GM12892 (cell line): ENCODE measurements at places on chromosomes 3 and 15.

DNA sequence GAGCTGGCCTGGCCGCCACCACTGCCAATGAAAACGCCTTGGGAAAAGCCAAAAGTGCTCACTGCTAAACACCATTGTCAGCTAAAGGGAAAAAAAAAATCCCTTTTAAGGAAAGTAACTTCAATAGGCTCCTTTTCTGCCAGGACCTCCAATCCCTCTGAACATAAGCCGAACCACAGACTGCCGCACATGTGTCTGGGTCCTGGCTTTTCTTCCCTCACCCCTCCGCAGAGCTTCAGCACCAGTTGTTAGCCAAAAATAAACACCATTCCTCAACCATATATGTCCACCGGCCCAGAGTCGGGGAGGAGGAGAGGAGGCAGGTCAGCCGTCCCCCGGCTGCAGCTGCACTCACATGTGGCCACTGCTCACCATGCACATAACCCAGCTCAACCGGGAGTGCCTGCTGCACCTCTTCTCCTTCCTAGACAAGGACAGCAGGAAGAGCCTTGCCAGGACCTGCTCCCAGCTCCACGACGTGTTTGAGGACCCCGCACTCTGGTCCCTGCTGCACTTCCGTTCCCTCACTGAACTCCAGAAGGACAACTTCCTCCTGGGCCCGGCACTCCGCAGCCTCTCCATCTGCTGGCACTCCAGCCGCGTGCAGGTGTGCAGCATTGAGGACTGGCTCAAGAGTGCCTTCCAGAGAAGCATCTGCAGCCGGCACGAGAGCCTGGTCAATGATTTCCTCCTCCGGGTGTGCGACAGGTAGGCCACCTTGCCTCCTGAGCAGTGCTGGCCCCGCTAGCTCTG, at the start of gene FBXL22:
Gene FBXL22, plus strand, starts transcription at position 350 of the 753 bp plus-strand sequence. Its CDS starts 6 bp downstream, at position 356.
- DNase-seq: no peak

DNA sequence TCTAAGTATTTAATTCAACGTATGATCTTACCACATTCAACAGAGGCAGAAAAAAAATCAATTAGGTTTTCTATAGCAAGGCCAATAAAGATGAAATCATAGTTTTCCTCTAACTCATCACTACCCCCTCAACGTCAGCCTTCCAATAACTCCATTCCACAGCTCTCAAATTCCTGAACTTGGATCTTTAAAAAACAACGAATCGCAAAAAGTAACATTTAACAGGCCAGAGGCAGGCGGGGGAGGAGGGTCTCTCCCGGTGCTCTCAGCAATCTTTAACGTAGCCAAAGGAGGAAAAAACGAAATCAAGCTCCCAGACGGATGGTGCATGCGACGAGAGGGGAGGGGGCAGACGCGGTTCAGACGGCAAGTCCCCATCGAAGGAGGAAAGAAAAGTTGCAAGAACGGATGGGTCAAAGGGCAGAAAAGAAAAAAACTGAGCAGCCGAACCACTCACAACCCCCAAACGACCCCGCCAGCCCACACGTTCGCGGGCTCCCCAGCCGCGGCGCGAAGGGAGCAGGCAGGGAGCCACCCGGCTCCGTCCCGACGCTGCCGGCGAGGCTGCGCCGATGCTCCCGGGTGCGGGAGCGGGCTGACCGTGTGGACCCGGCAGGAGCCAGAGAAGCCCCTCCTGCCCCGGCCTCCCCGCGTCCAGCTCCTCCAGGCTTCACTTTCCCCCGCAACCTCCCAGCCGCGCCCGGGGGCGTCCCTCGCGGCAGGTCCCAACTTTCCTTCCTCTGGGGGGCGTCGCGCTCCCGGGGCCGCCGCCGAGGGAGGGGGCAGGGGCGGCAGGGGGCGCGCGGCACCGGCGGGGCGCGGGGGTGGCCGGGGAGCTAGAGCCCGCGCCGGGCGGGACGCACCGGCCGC, 703 bp downstream of the PEAK1 start:
- DNase-seq: peak; percentile 36

DNA sequence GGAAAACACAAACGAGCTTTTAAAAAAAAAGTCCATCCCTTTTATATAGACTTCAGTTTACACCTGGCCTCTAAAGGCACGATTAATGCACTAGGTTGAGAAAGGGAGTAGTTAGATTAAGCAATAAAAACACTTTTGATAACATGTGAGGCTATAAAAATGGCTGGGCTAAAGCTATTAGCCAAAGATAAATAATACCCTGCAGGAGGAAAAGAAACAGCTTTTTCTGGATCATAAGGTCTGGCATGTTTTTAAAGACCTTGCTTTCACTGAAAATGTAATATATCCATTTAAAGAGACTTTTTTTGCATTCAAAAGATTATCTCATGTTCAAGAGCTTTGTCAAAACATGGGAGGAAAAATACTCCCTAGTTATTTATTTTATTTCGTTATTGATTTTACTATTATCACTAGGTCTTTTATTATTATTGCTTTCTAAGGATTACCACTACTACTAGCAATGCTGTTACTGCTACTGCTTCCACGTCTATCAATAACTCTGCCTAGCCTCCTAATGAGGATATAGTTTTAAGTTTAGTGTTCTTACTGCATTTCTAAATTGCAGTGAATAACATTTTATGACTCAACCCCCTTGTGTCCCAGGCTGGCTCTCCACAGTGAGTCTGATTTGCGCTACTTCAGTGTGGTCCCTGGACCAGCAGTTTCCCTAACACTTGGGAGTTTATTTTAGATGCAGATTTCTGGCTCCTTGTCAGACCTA, 93.4 kb downstream of the THRB start:
- DNase-seq: no peak

DNA sequence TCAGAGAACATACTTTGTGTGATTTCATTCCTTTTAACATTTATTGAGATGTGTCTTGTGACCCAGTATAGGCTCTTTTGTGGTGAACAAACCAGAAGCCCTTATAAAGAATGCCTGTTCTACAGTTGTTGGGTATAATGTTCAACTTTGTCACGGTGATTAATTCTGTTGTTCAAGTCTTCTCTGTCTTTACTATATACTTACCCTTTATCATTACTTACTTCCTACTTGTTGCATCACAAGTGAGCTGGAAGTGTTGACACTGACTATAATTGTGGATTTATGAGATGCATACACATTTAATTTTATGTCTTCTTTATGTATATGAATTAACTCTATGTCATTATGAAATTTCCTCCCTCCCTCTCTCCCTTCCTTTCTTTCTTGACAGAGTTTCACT, 59.7 kb upstream of the TBL1XR1 start:
- DNase-seq: no peak

DNA sequence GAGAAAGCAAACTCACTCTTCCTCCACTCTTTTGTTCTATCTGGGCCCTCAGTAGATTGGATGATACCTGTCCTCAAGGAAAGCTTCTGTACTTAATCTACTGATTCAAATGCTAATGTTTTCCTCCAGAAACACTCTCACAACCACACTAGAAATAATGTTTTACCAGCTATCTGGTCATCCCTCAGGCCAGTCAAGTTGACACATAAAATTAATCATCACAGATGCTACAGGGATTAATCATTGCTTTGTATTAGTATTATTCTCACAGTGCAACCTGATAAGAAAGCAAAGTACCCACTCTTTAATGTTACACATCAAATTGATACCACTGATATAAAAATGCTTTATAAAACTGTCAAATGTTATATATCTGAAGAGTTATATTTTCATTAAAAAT, 52.9 kb upstream of the ARL6 start:
- DNase-seq: no peak

DNA sequence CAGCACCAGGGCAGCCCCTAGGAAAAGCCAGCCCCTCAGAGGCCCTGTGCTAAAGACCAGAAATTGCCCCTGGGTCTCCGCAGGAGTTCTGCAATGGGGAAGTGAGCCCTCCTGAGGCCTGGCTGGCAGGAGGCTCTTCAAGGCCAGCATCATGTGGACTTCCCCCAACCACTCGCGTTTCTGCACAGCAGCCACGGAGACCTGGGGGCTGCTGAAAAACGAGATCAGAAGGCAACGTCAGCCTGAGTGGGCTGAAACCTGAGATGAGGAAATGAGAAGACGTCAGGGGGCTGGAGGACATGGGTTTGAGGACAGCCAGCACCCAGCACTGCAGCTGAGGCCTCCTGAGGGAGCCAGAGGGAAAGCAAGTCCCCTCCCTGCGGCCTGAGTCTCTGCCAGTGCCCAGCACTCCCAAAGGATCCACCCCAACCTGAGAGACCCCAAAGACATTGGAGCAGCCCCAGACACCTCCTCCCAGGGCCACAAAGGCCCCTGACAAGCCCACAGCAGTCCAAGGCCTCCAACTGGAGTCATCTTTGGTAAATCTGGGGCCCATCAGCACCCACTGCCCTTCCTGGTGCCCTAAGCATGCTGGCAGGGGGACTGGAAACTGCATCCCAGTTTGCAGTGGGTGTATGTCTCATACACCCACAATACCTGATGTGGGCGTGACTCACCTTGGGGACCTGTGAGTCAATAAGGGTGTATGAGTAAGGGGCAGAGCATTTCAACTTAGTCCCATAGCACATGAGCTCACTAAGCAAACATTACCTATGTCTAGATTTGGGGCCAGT, 29.2 kb upstream of the CYP11A1 start:
- peak; percentile 77 for DNase-seq

- DNase-seq: no peak
These were observed 7.0 kb downstream of the CLDN11 start for GRCh38 chr3:170425491-170426239.

DNA sequence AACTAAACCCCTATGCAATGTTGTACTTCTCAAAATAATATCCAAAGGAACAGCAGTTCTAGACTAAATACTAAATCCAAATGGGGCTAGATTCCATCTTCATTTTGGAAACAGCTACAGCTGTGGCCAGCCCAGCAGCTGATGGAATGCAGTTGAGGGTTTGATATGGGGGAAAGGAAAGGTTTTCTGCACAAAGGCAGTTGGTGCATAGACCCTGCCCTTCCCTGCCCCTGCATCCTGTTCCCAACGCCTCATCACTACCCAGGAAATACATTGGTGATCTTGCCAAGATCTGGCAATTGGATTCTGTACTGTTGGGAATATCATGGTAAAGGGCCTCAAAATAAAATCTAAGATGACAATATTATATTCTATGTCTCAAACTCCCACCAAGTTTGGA, 43.9 kb downstream of the DTWD1 start:
- no peak for DNase-seq

GRCh38 chr3:125641891-125642290, 46.6 kb upstream of the OSBPL11 start:
- DNase-seq: no peak

DNA sequence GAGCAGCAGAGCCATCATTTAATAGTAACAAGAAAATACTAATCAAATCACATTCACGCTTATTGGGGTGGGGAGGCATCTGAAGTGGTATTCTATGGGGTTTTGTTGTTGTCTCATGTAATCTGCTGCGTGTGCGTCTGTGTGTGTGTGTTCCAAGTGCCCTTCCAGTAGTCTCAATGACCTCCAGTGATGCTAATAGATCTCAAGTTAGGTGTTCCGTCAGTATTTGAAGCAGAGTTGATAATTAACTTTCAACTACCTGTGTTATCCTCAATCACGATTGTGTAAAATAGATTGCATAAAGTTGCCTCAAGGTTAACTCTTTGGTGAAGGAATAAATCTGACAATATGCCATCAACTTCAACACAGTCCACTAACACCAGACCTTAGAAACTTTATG, 375.0 kb downstream of the MECOM start:
- no peak for DNase-seq

GRCh38 chr3:158574646-158575045, 3.7 kb downstream of the MLF1 start:
- DNase-seq: no peak

DNA sequence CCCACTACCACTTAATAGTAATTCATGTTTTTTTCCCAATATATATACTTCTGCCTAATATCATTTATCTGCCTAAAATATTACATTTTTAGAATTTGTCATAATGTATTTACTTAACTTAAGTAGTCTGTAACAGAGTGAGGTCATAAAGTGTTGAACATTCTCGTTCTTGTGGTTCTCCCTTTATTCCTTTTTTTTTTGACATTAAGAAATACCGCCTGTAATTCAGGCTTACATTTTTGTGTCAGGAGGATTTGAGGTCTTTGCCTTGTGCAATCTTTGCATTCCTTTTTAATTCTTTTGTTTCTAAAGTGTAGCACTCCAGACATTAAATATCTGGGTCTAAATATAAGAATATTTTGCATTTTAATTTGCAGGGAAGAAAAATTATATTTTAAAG, 315.4 kb downstream of the PTPRG start:
- no peak for DNase-seq

DNA sequence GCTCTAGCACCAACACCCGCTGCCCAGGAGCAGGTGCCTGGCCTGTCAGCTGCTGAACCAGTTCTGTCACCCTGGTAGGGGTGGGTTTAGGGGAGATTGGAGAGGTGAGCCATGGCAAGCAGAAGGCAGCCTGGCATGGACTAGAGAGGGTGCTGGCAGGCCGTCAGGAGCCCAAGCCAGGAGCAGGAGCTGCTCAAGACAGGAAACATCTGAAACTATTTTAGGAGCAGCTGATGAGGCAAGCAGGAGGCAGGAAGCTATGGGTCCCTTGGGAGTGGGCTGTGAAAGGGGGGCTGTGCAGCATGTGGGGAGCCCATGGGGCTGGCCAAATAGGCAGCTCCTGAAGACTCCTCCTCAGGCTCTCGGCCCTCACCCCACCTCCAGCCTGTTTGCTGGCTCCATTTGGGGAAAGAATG, 2.3 kb downstream of the INKA1 start:
- DNase-seq: no peak
